ENCODE measurements at places on chromosomes 1 and 21.

DNA sequence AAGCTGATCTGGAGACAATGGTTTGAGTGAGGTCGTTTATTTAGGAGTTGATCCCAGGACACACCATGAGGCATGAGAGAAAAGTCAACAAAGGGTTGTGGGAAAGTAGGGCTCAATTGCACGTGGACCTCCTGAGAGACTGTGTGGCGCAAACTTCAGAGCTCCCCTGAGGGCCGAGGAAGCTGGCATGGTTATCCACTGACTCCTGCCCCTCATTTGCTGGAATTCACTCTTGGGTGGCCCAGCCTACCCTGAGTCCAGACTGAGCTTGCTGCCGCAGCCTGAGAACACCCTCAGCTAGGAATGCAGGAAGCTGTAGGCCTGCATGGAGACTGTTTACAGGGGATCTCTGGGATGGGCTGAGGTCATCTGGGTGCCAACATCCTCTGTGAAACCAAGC, 301.0 kb downstream of the RWDD3 start:
- no peak for DNase-seq

GRCh38 chr1:113027449-113027848, 45.5 kb upstream of the LRIG2 start:
- no peak for DNase-seq

- no peak for DNase-seq
These were observed 10.9 kb downstream of the VAV3 start for GRCh38 chr1:107954126-107954525.

DNA sequence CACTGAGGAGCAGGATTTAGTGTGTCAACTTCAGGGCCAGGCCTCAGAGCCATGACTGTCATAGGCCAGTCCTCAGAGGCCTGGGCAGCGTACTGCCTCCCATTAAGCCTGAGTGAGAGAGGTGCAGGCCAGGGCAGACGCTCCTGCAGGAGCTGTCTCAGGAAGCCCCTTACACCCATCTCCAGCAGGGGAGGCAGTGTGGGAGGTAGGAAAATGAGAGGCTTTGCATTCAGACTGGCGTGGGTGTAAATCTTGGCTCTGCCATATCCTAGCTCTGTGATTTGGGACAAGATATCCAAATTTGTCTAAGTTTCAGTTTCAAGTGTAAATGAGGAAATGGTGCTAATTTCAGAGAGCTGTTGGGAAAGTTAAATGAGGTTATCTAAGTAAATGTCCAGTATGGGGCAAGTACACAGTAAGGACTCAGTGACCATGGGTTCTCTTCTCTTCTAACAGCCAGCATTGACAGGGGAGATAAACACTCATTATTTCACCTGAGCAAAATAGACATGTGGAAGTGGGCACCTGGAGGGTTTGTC, 184.1 kb downstream of the ZSCAN20 start:
- DNase-seq: no peak

DNA sequence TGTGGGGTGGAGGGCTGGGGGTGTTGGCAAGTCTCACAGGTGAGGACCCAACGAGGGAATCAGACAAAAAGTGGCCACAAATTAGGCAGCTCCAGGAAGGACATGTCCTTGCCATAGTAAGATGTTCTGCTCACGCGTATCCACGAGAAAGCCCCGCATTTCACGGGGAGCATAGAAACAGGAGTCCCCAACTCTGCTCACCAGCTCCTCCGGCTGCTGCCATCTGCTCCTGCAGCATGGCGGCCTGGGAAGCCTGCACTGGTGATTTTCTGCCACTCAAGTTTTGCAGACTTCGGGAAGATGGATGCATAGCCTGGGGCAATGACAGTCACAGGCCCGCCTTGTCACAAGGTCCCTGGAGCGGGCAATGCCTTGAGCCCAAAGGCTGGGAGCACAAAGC, 9.3 kb downstream of the TCP10L start:
- no peak for DNase-seq

Data from stimulated activated CD8-positive, alpha-beta memory T cell treated with anti-CD3 and anti-CD28 coated beads, Interleukin-7, amount 100 ng/mL, for 24 hours (primary cell).